ENCODE measurements at places on chromosomes 12 and 14.

- no peak for DNase-seq
These were observed 93.9 kb downstream of the DACT1 start for GRCh38 chr14:58731465-58732293.

DNA sequence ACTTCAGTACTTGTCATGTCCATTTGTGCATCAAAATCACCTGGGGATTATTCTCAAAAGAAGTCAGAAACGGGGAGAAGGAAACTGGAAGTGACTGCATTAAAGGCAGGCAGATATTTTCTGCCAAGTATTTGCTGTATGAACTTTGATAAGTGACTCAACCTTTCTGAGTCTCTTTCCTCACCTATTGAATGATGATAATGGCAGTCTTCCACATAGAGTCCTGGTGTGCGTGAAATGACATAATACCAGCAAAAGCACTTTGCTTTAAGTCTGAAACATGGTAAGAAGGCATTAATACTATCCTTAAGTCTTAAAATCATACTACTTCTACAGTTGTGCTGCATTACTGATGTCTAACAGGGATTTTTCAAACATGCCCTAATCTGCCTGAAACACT lies 278.5 kb downstream of the ADAMTS20 start:
- DNase-seq: no peak

DNA sequence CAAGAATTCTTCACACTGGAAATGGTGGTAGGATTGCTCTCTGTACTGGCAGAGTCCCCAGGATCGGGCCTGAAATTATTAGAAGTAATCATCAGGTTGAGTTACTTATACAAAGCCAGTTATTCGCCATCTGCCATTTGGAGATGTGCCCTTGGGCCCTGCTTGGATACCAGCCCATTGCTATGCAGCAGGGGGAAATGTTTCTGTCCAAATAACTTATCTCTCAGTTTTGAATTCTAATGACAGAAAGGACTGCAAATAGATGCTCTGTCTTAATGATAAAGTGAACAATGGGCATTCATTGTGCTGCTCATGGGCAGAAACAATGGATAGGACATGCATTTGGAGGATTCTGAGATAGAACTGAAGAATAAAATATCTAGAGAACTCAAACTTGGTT lies 139.1 kb upstream of the PELI2 start:
- no peak for DNase-seq

GRCh38 chr14:103501921-103502669 lies 20.5 kb downstream of the CKB start:
- DNase-seq: no peak

GRCh38 chr12:15544589-15544988 lies 222.3 kb downstream of the PTPRO start:
- no peak for DNase-seq

DNA sequence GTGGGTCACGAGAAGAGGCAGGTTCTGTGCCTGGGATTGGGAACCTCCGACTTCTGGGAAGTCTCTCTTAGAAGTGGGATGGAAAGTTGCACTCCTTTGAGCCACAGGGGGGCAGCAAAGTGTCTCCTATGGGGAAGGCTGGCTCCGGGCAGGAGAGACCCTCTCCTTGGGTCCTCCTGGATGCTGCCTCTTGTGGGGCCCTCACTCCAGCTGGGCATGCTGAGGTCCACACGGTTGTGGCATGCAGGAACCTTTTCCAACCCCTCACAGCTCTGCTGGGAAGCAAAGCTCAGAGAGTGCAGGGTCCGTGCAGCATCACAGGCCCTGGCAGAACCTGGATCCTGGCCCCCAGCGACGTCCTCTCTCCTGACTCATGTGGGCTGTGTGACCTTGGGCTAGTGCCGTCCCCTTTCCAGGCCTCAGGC lies 17.4 kb downstream of the SDSL start:
- DNase-seq: no peak

DNA sequence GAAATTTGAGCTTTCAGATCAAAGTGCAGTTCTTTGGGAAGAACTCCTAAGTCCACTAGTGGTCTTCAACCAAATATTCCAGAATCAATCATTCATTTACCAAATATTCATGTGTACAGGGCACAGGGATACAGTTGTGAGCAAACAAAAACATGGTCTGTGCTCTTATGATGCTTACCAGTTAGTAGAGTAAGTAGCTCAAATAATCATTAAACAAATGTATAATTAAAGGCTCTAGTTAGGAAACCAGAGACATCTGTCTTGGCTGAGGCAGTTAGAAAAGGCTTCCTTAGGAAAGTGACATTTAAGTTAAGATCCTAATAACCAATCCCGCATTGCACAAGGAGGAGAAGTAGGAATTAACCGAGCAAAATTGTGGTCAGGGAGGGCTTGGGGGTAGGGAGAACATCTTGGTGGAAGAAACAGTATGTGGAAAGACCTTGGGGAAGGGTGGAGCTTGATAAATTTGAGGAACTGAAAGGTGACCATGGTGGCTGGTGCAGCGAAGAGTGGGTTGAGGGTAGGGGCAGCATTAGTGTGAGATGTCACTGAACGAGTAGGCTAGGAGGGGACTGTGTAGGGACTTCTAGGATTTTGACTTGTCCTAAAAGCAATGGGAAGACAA lies 40.0 kb downstream of the PEBP1 start:
- no peak for DNase-seq

DNA sequence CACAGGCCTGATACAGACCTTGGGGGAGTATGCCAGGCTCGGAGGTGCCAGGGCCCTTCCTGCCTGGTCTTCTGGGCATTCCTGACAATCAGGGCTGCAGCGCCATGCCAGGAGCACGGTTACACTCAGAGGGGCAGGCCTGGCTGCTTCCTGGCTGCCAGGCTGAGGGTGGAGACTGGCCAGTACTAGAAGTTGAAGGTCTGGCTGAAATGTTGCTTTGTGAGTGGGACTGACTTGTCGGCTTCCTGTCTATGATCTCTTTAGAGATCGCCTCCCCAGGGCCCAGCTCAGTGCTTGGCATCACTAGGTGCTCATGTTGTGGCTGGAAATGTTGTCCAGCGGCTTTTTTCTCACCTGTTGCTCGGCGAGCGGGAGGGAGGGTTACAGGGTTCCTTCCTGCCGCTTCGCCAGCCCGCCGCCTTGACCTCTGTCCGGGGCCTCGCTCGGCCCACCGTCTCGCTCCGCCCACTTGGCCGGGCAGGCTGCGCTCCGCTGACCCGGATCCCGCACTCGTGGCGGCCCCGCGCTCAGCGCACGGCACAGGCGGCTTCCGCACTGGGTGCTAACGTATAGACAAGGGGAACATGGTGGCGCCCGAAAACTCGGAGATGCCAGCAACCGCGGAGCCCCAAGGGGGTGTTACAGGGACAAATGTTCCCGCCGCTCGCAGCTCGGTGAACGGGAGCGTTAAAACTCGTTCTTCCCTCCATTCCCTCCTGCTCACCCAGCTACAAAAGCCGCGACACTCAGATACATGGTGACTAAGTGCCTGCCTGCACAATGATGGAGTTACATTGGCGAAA lies 32.6 kb downstream of the PAPLN start:
- no peak for DNase-seq

DNA sequence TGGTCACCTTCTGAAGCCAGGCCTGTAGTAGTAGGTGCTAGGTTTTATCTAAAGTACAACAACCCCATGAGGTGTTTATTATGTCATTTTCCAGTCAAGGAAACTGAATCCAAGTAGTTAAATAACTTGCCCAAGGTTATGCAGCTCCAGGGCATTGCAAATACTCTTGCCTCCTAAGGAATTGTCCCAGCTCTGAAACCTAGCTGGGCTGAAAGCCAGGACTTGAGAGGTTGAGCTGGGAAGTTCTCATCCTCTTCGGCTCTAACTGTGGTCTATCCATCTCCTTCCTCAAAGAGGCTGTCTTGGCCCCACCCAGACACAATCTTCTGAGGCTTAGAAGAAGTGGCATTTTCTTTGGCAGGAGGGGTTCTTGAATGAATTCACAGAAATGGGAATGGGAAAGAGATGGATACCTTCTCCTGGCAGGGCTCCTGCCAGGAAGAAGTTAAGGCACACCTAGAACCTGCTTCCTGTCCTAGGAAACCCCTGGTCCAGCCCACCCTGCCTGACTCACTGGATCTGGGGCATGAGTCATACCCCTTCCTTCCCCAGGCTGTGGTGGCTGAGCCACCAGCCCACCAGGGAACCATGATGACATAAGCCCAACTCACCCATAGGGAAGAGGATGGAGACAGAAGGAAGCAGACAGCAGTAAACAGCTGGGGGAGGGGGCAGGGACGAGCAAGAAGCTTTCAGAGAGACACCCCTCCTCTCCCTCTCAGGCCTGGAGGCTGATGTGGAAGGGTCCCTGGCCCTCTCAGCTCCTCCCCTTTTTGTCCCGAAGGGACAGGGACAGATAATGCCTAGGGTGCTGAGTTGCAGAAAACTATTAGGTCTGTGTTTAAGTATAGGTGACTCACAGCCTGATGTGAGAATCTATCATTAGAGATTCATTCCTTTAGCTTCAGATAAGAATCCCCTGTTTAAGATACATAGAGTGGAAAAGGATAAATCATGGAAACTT lies 2.1 kb upstream of the PLEK2 start:
- peak; percentile 11 for DNase-seq

GRCh38 chr14:88002421-88003075 lies 2.4 kb upstream of the GPR65 start:
- no peak for DNase-seq

DNA sequence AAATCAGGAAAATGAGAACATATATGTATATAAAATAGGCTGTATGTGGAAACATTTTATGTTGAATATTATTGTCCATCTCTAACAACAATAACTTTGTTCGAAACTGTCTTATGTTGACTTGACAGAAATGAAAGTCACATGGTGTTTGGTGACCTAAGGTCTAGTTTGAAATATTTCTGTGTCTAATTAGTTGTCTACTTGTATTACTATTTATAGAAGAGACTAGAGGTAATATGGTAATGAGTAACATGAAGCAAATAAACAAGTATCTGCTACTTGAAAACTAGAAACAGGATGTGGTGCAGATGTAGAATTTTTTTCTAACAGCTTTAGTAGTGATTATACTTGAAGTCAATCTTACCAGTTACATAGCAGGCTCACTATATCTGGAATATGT lies 3.9 kb downstream of the GPHN start:
- no peak for DNase-seq

DNA sequence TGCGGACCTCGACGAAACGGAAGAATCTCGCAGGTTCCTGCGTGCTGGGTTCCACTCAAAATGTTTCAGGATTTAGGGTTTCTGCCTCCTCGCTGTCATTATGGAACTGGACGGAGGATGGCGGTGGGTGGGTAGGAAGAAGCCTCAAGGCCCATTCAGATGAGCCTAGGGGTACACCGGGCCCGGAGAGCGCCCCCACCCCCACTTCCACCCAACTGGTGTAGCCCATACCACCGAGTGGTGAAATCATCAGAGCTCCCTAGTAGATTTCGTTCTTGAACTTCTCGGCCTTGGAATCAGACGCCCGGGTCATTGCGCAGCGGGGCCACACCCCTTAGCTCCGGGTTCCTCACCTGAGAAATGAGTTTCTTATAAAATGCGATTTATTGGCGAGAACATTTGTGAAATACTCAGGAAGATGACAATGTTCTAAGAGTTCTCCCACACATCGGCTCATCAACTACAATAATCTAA lies 13.3 kb upstream of the TBX3 start:
- no peak for DNase-seq

- DNase-seq: no peak
These were observed 387.5 kb downstream of the BCAT1 start for GRCh38 chr12:24561411-24561871.

DNA sequence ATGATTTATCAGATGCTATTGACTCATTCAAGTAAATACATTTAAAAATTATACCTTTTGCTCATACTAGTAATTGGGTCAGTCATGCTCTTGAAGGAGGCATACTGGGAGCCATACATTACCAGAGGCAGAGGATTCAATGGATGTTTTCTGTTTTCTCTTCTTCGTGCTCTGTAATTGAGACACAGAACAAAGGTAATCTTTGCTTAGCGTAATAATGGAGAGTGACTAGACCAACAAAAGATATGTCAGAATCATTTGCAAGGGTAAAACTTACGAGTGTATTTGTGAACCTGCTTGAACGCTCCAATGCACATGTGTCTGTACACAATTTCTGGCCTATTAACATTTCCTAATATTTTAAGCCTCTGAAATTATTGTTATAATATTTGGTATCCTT lies 296.4 kb downstream of the FOXG1 start:
- no peak for DNase-seq

GRCh38 chr14:100362311-100362927 lies 39.3 kb downstream of the SLC25A47 start:
- DNase-seq: no peak

DNA sequence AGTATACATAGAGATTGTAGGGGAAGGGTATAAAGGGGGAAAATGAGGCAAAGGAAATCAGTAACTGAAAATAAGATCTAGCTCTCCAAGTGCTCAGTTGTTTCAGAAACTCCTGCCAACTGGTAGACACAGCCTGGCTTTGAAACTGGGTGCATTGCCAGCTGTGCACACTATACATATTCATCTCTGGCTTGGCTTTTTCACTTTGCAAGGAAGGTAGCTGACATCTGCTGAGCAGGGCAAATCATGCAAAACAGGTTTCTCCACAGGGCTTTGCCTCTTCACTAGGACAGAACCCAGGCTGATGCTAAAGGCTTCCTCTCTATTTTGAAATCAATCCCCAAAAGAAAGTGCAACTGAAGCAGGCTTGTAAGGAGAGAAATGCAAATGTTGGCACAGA lies 101.5 kb downstream of the HELB start:
- no peak for DNase-seq

GRCh38 chr12:71456316-71456715 lies 16.7 kb downstream of the LGR5 start:
- no peak for DNase-seq

DNA sequence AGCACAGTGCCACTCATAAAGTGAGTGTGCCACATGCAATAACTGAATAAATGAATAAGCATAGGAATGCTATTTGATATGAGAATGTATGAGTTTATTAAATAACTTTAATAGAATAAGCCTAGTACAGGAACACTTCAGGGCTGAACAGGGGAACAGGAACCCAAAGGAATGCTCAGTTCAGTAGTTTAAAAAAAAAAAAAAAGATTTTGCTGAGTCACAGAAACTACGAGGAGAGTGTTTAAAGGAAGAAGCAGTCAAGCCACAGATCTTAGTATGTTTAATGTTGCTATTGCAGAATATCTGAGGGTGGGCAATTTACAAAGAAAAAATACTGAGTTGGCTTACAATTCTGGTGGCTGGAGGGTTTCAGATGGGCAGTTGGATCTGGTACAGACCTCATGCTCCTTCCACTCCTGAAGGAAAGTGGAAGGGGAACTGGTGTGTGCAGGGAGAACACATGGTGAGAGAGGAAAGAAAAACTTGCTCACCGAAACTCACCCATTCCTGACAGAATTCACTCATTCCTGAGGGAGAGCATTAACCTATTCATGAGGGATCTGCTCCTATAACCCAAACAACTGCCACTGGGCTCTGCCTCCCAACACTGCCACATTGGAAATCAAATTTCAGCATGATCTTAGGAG lies 880.3 kb upstream of the MGAT4C start:
- DNase-seq: no peak

GRCh38 chr12:28027328-28027727 lies 54.8 kb upstream of the PTHLH start:
- no peak for DNase-seq

- DNase-seq: no peak
These were observed 798 bp downstream of the CLEC2B start for GRCh38 chr12:9868311-9868801.

Data from stimulated activated CD4-positive, alpha-beta T cell treated with anti-CD3 and anti-CD28 coated beads, Interleukin-2, amount 100 ng/mL, for 48 hours (primary cell).